ENCODE measurements at places on chromosomes 13 and 19.

DNA sequence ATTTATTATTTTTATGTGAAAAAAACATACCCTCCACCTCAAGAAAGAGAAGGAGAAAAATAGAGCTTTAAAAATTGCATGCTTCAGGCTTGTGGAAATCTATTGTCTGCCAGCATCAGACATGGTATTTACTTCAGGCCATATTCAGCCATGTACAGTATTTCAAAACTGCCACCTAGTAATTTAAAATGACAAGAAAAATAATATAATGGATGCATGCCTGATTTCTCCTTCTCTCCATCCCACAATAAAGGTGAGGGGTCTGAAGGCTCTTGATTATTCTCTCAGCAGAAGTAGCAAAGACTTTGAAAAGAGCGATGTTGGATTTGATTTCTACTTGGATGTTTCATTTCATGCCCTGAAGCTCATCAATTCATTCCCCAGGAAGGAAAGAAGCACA lies 250.7 kb downstream of the TBC1D4 start:
- no peak for DNase-seq

DNA sequence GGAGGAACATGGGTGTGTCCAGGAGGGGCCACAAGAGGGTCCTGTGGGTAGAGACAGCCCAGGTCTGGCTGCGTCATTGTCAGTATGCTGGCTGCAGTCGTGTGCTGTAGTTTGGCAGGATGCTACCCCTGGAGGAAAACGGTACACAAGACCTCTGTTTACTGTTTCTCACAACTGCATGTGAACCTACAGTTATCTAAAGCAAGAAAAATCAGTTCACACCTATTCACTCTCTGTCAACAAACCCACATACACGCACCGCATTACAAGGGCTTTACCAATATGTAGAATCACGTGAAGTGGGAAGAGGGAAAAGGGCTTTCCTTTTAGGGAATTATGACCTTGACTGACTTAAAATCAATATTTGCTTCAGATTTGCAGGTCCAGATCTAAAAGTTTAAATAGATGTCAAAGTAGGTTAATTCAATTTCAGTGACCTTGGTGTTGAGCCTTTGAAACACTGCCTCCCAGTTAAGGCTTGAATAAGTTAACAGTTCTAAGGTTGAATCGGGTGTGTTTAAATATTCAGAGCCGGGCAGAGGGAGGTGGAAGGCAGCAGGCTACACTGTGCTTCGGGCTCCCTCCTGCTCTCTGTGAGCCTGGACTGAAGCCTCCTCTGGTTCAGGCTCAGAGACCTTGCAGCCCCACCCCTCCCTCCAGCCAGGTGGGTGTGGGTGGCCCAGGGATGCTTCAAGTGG lies 17.2 kb upstream of the MCF2L start:
- DNase-seq: no peak

GRCh38 chr13:81393721-81394120 lies 1052.8 kb upstream of the SPRY2 start:
- no peak for DNase-seq

- DNase-seq: no peak
These were observed 117.4 kb upstream of the WASF3 start for GRCh38 chr13:26440111-26440510.

DNA sequence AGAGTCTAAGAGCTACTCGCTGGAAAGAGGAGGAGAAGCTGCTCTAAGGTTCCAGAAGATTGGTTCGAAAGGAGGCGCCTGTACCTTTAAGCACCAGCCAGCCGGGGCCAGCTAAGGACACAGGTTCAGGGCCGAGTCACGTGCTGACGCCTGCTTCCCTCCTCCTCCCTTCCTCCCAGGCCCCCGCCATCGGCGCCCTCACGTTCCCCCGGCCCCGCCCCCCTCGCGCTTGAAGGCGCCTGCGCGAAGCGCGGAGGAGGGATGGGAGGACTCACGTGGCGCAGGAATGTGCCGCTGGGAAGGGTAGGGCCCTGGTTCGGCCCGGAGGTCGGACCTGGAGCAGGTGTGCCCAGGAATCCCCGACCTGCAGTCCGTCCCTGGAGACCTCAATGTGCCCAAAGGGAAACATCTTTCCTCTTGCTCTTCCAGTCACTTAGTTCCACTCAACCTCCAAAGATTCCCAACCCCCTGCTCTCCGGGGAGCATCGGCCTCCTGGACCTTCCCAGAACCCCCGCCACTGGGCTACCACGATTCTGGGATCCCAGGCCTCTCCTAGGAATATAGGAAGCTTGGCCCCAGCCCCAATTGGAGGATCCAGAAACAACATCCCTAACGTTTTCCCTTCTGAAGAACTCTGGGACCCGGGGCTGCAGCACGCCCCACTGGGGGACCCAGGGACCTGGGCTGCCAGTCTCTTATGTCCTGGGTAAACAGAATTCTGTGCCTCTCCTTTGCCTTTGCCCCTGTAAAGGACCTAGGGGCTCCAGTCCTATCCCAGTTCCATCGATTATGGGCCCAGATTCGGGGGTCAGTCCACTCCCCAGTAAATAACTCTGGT lies 2.5 kb downstream of the DBP start:
- peak; percentile 90 for DNase-seq

GRCh38 chr13:76874479-76874878 lies 11.7 kb downstream of the KCTD12 start:
- DNase-seq: no peak
